ENCODE measurements at places on chromosomes 1 and 21. TPM values are rescaled to one million over a fixed set of nuclear protein-coding genes. Genes with fewer than 3 reads are reported as not detected.

Gene TRABD2B
- polyA plus RNA-seq: 0.80 TPM

Gene CRP
- polyA plus RNA-seq: 0.35 TPM

DNA sequence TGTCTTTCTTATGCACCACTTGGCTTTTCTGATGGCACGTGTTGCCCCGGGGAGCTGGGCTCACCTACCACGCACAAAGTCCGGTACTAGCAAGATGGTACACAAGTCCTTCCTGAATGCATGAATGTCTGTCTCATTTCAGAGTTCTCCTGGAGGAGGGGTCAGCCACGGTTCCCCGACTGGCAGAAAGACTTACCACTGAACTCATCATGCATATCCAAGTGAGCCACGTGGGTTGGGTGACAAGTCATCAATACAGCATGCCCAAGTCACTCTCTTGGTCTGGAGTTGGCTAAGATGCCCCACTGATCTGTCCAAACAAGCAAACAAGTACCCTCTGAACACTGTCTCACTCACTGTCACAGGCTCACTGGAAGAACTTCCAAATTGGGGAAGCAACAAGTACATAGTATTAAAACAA lies 28.6 kb upstream of the MX1 start:
- DNase-seq: no peak

- DNase-seq: no peak
Observed at GRCh38 chr1:22775478-22775877, 64.8 kb downstream of the EPHB2 start.

DNA sequence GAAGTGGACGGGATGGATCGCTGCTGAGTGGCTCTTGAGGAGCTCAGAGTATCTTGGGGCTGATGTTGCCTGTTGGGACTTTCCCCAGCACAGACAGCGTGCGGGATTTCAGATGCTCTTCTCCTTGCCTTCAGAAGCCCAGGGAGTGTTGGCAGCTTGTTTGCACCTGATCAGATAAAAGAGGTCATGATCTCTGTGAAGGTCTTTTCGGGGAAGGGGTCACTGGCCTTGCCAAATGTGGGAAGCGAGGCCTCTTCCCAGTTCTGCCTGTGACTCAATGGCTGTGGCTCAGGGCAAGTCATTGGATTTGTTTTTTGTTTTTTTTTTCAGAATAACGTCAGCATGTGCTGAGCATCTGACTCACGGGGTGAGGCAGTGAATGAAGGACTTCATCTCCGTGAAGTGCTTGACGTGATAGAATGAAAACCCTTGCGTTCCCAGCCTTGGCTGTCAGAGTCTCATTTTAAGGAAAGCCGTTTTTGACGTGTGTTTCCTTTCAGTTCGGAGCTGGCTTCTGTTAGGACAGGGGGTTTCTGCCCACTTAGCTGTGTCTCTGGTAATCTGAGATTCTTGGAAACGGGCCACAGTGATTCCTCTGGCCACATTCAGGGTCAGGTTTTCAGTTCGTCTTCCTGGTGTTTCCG lies 46.7 kb downstream of the GALNT2 start:
- DNase-seq: peak; percentile 63

DNA sequence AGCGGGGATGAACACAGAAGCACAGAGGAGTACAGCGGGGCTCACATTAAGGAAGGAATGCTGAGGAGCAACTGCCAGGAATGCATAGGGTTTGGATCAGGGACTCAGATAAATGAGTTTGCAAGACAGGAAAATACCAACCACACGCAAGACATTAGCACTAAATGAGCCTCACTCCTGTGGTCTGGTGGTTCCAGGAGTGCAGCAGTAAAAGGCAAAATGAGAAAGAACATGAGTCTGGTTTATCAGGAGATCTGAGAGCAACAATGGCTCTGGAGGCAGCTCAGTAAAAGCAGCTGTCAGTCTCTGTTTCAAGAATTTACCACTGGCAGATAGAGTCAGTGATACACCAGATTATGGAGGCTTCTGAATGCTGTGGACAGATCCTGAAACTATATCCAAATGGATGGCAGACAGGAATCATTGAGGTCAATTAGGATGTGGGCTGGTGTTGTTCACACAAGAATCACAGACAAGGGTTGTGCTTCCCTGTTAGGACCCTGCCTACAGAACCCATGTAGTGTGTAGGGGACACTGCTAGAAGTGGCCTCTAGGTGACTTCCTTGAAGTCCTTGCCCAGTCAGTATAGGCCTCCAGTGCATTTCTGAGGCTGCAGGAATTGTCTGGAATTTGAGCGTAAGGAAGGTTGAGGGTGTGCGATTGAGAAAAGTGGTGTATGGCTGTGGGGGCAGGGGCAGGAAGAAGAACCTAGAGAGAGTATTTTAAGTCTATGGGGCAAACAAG lies 50.3 kb downstream of the CASQ2 start:
- no peak for DNase-seq

GRCh38 chr1:10594595-10595223 lies 120.0 kb downstream of the PEX14 start:
- no peak for DNase-seq

Measured in heart left ventricle (tissue), 16 donors.